ENCODE measurements at places on chromosomes 12 and 14.

GRCh38 chr12:10088031-10088430 is 10.8 kb downstream of the CLEC1A start:
- DNase-seq, result no peak

DNA sequence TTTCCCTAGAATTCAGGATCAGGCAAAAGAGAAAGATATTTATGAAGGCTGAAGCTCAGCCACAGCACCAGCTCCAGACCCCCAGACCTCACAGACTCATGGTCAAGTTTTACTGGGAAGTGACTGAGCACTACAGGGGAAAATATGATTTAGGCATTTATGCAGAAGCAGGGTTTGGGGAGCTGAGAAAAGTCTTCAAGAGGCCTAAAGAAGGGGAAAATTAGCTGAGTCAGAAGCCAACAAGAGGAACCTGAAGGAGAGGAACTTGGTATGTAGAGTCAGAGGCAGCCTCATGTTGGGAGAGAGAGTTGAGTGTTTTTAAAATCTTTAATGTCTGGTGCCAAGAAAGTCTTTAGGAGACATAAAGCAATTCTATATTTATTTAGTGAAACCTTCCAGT is 63.0 kb downstream of the FOS start:
- DNase-seq, result no peak

GRCh38 chr12:128783129-128783574 is 40.6 kb downstream of the SLC15A4 start:
- DNase-seq, result no peak

DNA sequence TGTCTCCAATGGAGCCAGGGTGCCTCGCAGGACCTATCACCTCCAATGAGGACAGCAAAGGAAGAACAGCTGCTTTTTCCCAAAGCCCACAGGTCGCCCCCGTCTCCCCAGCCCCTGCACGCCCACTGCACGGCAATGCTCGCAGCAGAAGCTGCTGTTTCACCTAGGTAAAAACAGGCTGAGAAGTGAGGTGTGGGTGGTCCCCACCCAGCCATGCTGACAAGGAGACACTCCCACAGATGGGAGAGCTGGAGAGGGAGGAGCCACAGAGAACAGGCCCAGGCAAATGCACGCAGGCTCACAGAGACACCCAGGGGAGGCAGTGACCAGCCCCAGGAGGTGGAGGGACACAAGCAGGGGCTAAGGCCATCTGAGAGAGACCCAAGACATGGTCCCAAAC is 10.4 kb downstream of the CFAP73 start:
- no peak for DNase-seq

- DNase-seq, result no peak
Observed at GRCh38 chr14:20830831-20831230, 28.2 kb upstream of the RNASE1 start.

Measured in left colon (tissue), 2 donors.